Bronchial epithelial cell (primary cell): ENCODE measurements at places on chromosomes 12 and 14. TPM values are rescaled to one million over a fixed set of nuclear protein-coding genes. Genes with fewer than 3 reads are reported as not detected.

The GPR162 gene
- not detected in 2 replicates for total RNA-seq

DNA sequence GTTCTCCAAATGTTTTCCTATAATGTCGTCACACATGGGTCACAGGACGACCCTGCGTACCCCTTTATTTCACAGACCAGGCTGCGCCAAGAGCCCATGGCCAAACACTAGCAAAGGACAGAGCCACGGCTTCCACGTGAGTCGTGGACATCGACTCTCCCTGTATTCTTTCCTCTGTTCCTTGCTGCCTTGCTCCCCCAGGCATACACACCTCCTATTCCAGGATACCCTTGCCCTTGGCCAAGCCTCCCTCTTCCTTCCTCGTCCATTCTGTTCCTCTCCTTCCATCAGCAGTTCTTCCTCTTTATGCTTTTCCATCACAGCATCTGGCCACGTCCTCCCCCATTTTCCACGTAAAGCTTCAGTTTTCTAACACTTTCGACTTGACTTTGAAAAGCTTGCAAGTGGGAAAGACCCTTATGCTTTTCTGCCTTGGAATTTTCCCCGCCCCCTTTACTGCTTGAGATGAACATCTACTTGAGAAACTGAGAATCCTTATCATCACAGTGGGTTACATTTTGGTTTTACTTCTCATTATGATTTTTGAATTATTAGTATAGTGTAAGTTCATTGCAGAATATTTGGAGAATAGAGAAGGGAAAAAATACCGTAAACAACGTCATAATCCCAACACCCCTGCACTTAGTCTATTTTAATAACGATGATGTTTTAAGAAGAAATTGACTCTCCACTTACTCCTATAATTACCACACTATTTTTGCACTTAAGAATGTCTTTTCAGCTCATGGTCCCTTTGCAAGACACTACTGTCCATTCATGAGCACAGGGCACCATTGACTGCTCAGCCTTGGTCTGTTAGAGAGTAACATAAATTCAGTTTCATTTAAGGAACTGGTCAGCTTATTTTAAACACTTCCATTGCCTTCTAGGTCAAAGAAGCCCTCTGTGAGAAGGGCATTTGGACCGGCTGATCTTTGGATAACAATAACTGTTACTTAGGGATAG, 15.8 kb upstream of the NINJ2 start:
- DNase-seq = no peak

GRCh38 chr14:24398293-24398652, 530 bp upstream of the NYNRIN start:
- no peak for DNase-seq

GRCh38 chr12:8513256-8513655, at the start of gene CLEC4D:
Gene CLEC4D, plus strand, starts transcription at chr12:8513503. Its CDS starts 230 bp downstream, at chr12:8513733.
- no peak for DNase-seq

DNA sequence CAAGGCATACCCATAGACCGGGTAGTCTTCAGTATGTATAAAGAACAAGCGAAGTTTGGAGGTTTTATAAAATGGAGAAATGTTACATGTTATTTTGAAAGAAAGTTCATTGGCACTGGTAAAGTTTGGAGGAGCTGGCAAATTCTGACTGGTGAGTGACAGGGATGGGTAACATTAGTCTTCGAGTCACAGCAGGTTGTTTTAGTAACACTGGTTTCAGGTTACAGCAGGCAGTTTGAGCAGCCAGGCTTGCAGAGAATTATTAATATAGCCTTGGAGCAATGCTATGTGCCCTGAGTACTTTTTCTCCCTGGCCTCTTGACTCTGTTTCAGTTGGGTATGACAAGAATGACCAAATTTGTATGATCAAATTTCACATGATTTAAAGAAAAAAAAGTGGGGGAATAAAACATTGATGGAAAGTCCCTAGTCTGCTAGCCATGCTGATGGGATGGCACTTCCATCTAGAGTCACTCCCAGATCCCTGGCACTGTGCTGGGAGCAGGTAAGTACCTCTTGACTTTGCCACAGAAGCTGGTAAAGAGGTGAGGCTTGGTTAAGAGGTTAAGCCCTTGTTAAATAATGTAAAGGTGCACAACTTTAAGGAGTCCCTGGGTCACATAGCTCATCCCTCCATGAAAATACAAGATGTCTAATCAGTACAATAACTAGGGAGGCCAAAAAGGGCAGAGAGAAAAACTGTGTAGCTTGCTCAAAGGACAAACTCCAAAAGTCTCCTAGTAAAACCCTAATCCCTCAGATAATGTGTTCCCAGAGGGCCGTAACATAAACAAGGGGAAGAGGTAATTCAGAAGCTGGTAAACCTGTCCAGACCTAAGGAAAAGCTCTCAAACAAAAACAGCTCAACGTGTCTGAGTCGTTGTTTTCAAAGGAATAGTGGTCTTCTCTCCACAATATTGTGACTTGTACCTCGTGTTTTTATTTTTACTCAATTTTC, 12.7 kb upstream of the SVOP start:
- no peak for DNase-seq
